ENCODE measurements at places on chromosomes 7 and 10.

DNA sequence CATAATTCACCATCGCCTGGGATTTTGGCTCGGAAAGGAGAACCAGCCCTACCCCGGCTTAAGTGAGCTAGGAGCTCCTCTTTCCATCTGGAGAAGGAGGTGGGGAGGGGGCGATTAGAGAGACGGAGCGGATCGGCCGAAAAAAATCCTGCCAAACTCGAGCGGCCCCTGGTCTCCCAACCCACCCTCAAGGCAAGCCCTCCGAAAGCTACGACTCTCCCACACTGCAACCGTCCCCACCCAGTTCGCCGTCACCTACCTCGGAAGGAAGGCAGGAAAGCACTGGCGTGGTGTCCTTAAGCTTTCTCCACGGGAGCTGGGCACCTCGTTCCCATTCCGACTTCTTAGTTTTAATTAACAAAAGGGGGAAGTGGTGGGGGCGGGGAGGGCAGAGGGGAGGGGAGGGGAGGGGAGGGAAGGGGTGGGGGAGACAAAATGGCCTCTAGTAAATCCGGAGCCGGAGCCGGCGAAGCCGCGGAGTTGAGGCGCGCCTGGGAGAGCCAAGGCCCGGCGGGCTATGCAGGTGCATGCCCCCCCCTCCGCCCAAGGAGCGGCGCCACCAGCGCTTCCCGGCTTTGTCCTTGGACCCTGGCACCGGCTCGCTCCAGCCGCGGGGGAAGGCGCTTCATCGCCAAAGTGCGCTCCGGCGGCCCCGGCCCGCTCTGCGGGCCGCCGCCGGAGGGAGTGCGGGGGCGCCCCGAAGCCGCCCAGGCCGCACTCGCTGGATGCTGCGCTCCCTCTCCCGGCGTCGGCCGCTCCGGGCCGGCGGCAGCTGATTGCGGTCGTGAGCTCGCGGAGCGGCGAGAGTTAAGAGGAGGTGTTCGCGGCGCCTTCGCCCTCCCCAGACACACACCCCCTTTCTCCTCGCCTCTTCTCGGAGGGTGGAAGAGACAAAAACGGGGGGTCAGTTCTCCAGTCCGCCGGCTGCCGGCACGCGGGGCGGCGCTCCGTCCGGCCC, at the start of gene LRRC4:
TSS of gene LRRC4 (minus strand) at position 784 of the 958 bp plus-strand sequence. CDS start 797 bp downstream, outside the sequence.
- no peak for DNase-seq

GRCh38 chr7:98869027-98869596, 702 bp downstream of the TMEM130 start:
- DNase-seq, result no peak

DNA sequence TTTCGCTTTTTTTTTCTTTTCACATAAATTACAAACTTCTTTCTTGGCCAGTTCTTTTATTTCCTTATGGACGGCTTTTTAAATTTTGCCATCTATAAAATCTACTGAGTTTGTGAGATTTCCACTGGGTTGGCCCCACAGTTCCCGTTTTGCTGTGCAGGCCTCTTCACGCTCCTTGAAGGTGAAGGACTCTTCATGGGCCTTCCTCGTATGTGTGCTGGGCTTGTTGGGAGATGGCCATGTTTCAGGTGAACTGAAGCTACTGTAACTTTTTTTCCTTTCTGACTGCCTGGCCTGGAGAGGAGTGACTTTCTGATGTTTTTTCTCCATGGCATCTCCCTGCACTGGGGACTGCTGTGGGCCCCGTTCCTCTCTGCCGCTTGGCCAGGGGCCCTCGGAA, 262.4 kb downstream of the COBL start:
- no peak for DNase-seq

- no peak for DNase-seq
These were observed 107.0 kb downstream of the CPXM2 start for GRCh38 chr10:123784646-123785045.

DNA sequence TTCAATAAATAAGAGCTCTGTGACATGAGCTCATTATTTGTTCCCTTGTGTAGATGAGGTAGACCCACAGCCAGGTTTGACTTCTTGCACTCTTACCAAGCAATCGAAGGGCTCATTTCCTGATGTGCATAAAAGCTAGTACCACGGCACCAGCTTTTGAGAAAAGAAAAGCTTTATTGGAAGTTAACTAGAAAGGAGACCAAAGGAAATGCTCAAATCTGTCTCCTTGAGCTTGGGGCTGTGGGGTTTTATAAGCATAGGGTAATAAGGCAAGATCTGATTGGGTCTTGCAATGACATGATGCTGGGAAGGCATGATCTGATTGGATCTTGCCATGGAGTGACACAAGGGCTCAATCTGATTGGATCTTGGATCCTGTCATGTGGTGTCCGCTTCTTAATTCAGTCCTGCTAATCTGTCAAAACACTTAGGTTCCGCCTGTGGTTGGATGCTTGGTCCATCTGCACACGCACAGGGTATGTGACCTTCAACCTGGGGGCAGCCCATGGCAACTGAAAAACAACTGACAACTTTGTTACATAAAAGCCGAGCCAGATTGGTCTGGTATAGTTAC, 47.8 kb upstream of the FRMD4A start:
- no peak for DNase-seq

All from NCI-H2081 treated with DMSO at 0.1 percent for 48 hours (cell line).